ENCODE measurements at places on chromosomes 6 and 20.

- DNase-seq, result no peak
Measured at GRCh38 chr6:19024737-19025136, 637.6 kb downstream of the RNF144B start.

DNA sequence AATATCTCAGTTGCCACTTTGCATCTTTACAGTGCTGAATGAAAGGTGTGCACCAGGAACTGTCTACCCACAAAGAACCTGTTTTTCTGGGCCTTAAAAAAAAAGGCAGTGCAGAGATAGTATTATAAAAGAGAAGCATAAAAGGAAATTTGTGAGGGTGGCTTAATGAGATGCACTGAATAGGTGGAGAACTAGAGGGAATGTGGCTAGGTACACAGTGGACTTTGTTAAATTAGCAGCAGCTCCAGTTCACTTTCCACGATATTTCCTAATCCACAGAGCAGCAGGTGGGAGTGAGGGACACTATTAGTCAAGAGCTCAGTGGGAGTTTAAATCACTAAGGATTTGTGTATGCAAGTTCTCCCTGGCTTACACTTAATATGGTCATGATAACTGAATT, 38.8 kb downstream of the MAP7 start:
- DNase-seq, result no peak

- no peak for DNase-seq
Measured at GRCh38 chr20:31684153-31685015, 38.3 kb downstream of the BCL2L1 start.

- no peak for DNase-seq
Measured at GRCh38 chr6:100613656-100614055, 148.9 kb upstream of the SIM1 start.

GRCh38 chr6:75855052-75855451, 106.0 kb downstream of the MYO6 start:
- no peak for DNase-seq

GRCh38 chr20:11338496-11339306, 579.0 kb upstream of the BTBD3 start:
- no peak for DNase-seq

DNA sequence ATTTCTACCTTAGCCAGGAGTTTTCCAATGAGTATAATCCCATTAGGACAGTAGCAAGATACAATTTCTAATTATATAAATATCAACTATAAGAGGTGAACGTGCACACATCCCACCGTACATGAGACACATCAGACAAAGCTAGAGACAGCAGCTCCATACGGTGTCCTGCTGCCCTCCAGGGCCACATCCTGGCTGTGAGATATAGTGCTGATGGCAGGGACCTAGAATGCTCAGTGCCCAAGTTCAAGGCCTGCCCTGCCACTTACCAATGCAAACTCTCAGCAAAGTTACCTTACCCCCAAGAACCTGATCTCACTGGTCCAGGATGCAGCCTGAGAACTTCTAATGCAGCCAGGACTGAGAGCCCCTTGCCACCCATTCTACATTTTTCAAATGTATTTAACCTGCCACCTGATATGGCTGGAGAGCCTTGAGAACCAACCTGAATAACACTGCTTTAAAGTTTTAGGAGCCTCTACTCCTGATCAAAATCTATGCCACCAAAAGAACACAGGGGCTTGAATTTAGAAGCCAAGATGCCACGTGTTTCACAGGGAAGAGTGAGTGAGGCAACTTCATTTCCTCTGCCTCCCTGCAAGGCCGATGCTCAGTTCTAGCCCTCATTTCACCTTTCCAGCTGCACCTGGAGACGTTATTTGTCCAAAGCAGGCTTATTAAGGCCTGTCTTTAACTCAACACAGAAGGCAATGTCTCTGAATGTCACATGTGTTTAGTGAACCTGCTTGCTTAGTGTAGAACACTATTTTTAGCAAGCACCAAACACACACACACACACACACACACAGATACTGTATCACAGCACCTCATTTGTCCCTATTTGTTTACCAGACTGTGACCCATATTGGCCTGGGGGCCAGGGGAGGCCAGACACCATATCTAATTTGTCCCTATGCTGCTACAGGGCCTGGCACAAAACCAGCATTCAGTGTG, 6.1 kb downstream of the NFATC2 start:
- DNase-seq, result no peak

DNA sequence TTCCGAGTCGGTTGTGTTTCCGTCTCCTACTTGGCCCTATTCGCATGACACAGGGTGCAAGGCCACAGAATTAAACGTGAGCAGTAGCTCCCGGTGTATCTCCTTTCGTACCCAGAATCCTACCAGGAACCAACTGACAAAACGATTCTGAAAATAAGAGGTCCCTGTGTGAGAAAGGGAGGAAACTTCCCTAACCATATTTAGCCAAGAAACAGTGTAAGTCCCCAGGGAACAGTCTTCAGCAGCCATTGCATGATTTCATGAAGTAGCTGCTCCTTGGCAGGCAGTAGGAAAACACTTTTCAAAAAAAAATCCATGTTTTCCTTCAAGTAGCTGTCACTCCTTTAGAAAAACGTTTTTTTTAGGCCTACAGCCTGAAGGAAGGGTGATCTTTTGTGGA, 46.9 kb downstream of the PDE10A start:
- no peak for DNase-seq

GRCh38 chr6:90533615-90534336, 53.1 kb downstream of the MAP3K7 start:
- no peak for DNase-seq

DNA sequence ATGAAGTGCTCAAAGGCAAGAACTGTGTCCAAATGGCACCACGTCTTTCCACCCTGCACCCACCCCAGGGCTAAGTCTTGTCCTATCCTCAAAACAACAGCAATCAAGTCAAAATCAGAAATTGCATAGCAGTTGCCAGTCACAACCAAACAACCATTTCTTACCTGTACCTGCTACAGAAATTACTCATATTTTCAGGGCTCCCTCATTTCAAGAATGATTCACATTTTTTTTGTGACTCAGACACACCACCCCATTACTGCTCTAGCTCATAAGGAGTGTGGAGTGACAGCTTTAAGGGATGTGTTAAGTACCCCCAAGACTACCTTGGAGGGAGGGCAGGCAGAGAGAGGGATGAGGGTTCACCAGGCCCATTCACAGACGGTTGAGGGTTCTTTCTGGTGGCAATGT, 111.7 kb downstream of the TRERF1 start:
- DNase-seq, result no peak

GRCh38 chr6:50289366-50289765, 239.6 kb upstream of the DEFB112 start:
- DNase-seq, result no peak

- no peak for DNase-seq
Measured at GRCh38 chr6:34031625-34032383, 114.1 kb downstream of the GRM4 start.

DNA sequence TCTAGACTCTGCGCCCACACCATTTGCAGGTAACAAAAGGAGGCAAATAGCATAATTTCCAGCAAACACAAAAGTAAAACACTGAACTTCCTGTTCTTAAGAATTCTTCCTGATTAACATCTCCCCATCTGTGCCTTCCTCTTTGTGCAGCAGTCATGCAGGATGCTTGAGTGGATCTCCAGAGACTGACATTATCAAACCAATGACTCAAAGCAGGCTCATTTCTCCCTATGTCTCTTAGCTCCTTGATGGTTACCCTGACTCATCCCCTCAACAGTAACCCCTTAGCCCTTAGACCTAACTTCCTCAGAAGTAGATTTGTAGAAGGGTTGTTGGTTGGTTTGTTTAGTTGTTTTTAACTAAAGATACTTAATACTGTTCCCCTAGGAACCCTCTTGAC, 137.0 kb upstream of the RIN2 start:
- no peak for DNase-seq
